ENCODE measurements at places on chromosomes 3 and 15.

- no peak for DNase-seq
Measured at GRCh38 chr3:104149154-104149553, 1217.6 kb upstream of the ALCAM start.

- DNase-seq: peak; percentile 32
Measured at GRCh38 chr3:134600206-134600605, 50.6 kb downstream of the KY start.

- DNase-seq: no peak
Measured at GRCh38 chr15:27861171-27861570, 237.9 kb downstream of the OCA2 start.

DNA sequence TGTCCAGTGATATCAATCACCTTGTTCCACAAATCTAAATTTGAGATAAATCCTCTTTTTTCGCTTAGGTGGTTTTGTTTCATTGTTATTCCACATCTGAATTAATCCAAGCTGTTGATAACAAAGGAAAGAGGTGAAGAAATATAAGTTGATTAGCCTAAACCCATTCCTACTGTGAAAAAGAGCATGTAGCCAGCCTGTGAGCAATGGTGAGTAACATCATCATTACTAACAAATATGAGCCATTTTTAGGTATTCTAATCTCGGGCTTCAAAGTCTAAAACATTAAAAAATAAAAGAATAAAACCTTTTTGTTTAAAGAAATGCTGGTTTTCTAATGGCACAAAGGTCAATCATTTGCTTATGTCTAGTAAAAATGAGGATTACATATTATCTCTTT lies 52.1 kb upstream of the P3H2 start:
- DNase-seq: no peak

GRCh38 chr3:43048470-43048869 lies 57.4 kb downstream of the POMGNT2 start:
- no peak for DNase-seq

- no peak for DNase-seq
Measured at GRCh38 chr15:74913041-74913440, 6.4 kb upstream of the FAM219B start.

All from MCF 10A (cell line).